ENCODE measurements at places on chromosomes 6 and 20.

DNA sequence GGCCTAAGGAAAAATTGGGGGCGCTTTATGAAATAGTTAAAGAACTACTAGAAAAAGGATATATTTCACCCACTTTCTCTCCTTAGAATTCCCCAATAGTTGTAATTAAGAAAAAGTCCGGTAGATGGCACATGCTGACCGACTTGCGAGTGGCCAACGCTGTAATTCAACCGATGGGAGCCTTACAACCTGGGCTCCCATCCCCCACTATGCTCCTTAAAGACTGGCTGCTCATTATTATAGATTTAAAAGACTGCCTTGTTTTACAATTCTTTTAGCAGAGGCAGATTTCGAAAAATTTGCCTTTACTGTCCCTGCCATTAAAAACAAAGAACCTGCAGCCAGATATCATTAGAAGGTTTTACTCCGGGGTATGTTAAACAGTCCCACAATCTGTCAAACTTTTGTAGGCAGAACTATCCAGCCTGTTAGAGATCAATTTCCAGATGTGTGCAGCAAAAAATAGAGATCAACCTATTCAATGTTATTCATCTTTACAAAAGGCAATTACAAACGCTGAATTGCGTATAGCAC is 58.5 kb upstream of the PRSS16 start:
- DNase-seq = no peak

DNA sequence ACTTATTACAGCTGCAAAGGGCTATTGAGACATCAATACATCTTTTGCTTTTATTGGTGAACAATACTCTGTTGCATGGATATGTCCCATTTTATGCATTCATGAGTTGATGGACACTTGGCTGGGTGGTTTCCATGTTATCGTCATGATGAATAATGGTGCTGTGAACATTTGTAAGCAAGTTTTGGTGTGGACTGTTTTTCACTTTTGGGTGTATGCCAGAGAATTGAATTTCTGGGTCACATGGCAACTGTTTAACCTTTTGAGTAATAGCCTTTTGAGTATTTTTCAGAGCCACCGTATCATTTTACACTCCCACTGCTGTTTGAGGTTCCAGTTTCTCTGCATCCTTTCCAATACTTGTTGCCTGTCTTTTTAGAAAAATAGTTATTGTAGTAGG is 107.0 kb downstream of the JARID2 start:
- no peak for DNase-seq

DNA sequence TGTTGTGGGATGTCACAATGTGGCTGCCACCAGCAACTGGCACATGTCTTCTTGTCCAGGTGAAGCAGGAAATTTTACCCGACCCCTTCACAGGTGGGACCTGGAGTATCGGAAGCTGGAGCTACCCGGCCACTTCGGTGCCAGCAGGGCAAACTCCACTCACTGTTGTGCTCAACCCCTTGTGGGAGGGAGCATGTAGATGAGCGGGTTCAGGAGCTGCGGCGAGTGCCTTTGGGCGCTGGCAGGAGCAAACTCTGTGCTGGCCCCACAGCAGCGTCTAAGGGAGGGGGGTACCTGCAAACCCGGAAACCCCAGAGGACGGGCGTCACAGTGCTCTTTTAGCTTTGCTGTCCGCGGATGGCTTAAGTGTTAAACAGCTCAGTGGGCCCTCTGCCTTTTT is 20.7 kb upstream of the SULF2 start:
- DNase-seq = no peak

- DNase-seq = no peak
These were observed 13.7 kb downstream of the LAMA5 start for GRCh38 chr20:62353289-62354030.

GRCh38 chr20:15851576-15852215 is 721.6 kb downstream of the KIF16B start:
- DNase-seq = no peak

GRCh38 chr6:77173472-77174074 is 289.7 kb downstream of the HTR1B start:
- no peak for DNase-seq

GRCh38 chr6:166343150-166343487 is 774 bp upstream of the SFT2D1 start:
- no peak for DNase-seq

Data from occipital lobe (tissue), 3 donors.